Omental fat pad (tissue), 4 donors: ENCODE measurements at places on chromosomes 7 and 10.

DNA sequence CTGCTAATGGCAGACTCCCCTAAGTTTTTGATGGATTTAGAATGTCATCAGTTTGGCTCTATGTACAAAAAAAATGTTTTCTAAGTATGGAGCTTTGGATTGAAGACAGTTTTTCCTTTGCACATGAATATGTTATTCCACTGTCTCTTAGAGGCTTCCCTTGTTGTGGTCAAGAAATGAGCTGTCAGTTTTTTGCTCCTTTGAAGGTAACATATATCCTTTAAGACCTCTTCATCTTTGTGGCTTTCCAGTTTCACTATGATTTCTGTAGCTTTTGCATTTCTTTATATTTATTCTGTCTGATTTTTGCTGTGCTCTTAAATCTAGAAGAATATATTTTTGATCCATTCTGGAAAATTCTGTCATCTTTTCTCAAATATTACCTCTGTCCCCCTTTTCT is 15.8 kb upstream of the ODAD2 start:
- DNase-seq: no peak

DNA sequence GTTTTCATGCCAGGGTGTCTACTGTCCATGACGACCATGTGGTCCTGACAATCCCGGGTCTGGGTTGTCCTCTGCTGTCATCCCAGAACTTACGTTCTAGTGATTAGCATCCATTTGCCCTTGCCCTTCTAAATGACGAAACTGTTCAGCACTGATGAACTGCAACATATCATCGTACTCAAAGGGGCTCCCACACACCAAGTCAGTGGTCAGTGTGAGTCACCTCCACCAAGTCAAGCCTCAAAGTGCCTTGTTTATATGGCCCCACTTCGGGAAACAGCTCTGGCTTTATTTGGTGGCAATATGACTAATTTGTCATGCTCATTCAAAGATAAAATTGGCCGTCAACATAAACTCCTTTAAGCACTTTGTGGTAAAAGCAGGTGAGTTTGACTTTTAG is 110.7 kb downstream of the FRMD4A start:
- DNase-seq: no peak

GRCh38 chr7:41621953-41622831 is 80.7 kb downstream of the INHBA start:
- no peak for DNase-seq

DNA sequence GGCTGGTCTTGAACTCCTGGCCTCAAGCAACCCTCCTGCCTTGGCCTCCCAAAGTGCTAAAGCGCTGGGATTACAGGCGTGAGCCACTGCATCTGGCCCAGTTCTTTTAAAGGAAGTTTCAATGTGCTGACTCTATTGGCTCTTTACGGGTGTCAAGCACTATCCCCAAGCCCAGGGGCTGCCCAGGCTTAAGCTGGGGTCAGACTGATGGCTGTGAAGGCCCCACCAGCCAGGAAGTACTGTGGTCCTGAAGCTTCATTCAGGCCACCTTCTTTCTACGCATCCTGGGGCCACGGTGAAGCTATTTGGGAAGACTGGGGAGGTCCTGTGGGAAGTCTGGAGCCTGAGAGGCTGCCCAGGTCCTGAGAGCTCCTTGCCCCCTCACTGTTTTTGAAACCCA is 8.0 kb downstream of the GPR15LG start:
- DNase-seq: no peak

DNA sequence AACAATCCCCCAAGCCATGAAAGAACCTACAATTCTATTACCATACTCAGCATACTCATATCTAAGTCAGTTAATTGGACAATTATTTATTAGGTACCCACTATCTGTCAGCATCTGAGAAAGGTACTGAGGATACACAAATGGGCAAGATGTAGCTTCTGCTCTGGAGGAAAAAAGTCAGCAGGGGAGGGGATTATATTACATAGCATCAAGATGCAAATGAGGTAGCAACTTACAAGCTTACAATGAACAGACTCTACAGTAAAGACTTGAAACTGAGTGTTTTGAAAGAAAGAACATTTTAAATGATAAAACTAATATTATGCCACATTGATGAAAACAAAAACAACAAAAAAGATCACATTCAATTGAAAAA is 10.8 kb upstream of the CUBN start:
- DNase-seq: no peak

DNA sequence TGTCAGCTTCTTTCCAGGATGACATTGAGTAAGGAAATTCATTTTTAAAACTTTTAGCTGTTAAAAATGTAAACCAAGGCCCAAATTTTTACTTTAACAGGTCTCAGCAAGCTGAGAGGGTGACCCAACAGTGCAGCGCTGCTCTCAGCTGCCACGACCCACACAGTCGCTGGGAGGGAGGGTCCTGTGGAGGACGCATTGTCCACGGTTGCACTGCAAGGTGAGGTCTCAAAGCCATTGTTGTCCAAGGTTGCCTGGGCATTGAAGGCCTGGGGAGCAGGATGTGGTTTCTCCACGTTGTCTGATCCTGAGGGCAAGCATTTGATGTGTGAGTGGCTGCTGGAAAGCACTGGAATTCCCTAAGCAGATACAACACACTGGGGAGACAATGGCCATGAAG is 15.1 kb upstream of the VIPR2 start:
- DNase-seq: no peak

DNA sequence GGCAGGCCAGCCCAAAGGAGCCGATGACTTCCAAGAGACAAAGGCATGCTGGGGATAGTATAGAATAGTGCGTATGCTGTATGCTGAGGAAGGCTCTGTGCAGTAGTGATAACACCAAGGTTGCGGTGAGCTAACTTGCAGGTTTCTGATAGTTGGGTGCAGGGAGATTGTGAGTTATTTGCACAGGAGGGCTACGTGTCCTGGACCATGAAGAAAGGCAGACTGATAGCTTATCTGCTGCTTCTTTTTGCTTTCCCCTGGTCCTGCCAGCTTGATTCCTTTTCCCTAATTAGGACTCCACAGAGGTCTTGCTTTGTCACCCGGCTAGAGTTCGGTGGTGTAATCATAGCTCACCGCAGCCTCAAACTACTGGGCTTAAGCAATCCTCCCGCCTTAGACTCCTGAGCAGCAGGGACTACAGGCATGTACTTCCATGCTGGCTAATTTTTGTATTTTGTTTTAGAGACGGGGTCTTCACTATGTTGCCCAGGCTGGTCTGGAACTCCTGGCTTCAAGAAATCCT is 43.9 kb upstream of the ARHGAP12 start:
- DNase-seq: no peak

DNA sequence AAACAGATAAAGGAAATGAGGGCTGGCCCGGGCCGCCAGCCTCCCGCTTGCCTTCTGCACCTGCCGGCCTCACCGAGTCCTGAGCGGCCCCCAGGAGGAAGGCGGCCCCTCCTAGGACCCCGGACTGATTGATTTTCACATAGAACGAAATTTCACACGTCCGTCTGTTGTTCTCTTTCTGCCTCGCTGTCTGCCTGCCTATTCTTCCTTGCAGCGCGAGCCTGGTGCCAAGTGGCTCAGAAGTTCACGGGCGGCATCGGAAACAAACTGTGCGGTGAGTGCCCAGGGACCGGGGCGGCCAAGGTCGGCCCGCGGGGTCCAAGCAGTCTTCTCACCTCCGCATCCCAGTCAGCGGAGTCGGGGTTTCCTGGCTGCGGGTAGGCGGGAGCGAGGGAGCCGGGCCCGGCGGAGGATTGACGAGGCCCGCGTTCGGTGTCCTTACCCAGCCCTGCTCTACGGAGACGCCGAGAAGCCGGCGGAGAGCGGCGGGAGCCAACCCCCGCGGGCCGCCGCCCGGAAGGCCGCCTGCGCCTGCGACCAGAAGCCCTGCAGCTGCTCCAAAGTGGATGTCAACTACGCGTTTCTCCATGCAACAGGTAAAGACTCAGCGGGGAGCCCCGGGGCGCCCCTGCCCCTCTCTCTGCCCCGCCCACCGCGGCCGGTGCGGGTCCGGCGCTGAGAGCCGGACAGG is 967 bp downstream of the GAD2 start:
- no peak for DNase-seq

GRCh38 chr10:98224509-98224908 is 43.5 kb downstream of the LOXL4 start:
- DNase-seq: no peak

DNA sequence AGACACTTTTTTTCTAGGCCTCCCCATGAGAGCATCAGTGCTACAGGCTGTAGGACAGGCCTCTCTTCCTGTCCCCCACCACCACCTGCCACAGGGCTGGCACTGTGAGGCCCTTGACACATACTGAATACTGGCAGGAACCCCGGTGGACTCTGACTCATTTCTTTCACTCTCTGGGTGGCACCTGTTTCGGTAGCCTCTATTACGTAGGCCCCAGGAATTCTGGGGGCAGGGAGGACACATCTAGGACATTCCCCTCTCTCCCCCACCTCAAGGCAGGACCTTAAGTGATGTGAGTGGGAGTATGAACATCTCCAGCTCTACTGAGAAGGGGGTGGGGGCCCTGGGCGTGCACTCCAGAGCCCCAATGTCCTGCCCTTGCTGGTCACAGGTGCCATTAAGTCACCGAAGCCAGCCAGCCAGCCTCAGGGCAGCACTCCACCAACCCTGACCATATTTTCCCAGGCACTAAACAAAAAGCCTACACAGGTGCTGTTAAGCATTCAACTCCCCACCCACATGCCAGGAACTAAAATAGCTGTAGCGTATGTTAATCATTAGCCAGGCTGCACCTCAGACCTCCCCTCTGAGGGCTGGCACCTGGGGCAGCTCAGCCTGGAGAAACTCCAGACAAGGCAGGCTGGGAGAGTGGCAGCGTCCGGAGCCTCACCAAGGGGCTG is 8.9 kb downstream of the ANXA11 start:
- DNase-seq: no peak

- no peak for DNase-seq
Observed at GRCh38 chr10:121084016-121084674, 233.0 kb downstream of the WDR11 start.

DNA sequence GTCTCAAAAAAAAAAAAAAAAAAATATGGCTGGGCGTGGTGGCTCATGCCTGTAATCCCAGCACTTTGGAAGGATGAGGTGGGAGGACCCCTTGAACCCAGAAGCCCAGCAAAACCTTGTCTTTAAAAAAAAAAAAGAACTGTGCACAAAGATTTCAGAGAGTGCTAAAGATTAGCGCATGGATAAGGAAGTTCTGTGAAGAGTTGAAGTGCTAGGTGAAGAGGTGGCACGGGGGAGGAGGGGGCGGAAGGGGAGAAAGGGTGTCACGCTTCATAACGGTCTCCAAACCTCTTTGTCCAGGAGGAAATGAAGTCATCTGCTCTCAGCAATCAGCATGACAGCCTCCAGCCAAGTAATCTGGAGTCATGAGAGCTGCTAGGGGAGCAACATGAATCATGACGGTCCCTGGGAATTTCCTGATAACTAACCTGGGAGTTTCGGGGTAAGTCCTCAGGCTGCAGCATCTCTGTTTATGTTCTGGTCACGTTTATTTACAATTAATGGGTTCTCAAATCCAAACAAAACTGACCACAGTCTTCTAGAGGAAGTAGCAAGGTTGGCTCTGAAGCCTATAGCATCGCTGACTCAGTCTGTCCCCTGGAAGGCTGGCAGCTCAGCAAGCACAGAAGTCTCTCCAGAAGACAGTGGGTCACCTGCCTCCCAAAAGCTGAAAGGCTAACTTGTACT is 1.9 kb upstream of the PLAU start:
- DNase-seq: no peak

GRCh38 chr10:52143338-52143737 is 170.7 kb upstream of the DKK1 start:
- no peak for DNase-seq

GRCh38 chr10:117945651-117946050 is 101.1 kb downstream of the RAB11FIP2 start:
- DNase-seq: no peak

DNA sequence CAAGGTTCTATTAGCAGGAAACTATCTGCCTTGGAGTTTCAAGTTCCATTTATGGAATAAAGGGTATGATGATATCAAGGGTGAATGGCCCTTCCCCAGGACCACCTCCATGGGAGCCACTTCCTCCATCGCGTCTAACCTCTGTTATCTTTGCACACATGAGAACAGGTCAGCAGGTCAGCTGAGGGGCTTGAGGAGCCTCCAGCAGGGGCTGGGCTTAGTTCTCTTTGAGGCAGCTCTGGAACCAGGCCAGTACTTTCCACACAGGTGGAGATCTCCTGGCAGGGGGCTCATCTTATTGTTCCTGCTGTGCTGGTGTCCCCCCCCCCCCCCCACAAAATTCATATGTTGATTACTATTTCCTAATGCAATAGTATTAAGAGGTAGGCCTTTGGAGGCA is 472.2 kb upstream of the ZMIZ1 start:
- DNase-seq: no peak

GRCh38 chr10:48632166-48632565 is 27.3 kb upstream of the ARHGAP22 start:
- no peak for DNase-seq

DNA sequence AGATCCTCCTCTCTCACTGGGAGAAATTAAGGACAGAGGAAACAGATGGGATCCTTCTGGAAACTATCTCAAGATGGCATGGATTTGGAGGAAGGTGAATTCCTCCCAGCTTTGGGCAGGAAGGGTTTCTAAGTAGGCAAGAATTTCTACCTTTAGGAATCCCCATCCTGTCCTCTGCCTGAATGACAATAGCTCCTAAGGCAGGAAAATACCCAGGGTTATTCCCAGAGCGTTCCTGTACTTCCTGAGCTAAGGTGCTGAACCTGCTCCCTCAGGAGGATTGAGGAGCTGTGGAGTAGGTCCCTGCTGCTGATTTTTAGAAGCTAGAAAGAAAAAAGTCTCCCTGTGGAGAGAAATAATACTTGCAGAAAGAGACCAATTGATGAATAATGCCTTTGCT is 568 bp downstream of the MGAM2 start:
- DNase-seq: no peak

- DNase-seq: no peak
Observed at GRCh38 chr7:99406557-99406956, 1.8 kb downstream of the PDAP1 start.

- no peak for DNase-seq
Observed at GRCh38 chr10:59082249-59082648, 94.2 kb upstream of the PHYHIPL start.

- no peak for DNase-seq
Observed at GRCh38 chr7:148135116-148135515, 455.4 kb upstream of the C7orf33 start.

GRCh38 chr7:6393667-6394056 is 54.1 kb downstream of the DAGLB start:
- DNase-seq: no peak

- DNase-seq: no peak
Observed at GRCh38 chr10:99345350-99345749, 16.2 kb downstream of the CNNM1 start.

- no peak for DNase-seq
Observed at GRCh38 chr7:80637454-80637853, 988 bp upstream of the CD36 start.

DNA sequence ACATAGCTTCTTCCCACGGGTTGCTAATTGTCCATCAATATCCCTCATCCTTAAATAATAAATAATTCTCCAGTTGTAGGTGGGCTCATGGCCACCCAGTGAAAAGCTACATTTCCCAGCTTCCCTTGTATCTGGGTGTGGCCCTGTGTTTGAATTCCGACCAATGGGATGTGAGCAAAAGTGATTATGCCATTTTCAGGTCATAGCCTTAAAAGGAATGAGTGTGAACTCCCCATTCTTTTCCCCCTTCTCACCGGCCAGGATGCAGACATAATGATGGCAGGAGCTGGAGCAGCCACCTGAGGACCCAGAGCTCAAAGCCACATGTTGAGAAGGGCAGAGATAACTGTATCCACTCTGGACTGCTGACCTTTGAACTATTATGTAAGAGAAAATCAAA is 30.3 kb upstream of the CALU start:
- no peak for DNase-seq

- no peak for DNase-seq
Observed at GRCh38 chr7:87934699-87935383, 790 bp downstream of the ADAM22 start.

- no peak for DNase-seq
Observed at GRCh38 chr10:31424473-31424872, 105.5 kb downstream of the ZEB1 start.

- DNase-seq: no peak
Observed at GRCh38 chr10:5589661-5590511, 65.1 kb downstream of the CALML3 start.
